Frontal cortex (tissue), 4 donors: ENCODE measurements at places on chromosomes 11 and 22.

DNA sequence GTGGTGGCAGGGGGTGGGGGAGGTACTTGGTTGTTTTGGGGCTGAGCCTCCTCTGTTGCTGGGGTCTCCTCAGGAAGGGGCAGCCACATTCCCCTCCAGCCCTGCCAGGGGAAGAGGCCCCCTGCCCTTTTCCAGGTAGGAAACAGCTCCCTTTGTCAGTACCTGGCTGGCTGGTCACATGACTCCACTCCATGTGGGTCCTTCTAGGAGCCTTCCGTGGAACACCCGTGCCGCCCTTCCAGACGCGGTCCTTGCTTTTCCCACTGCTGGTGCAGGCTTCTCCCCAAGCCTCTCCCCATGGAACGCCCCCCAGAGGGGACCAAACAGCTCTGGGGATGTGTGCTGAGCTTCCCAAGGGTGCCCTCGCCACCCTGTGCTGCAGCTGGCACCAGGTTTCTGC is 19.9 kb downstream of the IFT27 start:
- no peak for DNase-seq

GRCh38 chr11:69656536-69657455 is 15.8 kb downstream of the CCND1 start:
- no peak for DNase-seq

- DNase-seq, result no peak
Measured at GRCh38 chr11:66083767-66084166, 13.7 kb downstream of the PACS1 start.

GRCh38 chr11:128872094-128872493 is 5.0 kb upstream of the KCNJ1 start:
- DNase-seq, result no peak

- no peak for DNase-seq
Measured at GRCh38 chr11:113971506-113972195, 3.3 kb upstream of the HTR3A start.

DNA sequence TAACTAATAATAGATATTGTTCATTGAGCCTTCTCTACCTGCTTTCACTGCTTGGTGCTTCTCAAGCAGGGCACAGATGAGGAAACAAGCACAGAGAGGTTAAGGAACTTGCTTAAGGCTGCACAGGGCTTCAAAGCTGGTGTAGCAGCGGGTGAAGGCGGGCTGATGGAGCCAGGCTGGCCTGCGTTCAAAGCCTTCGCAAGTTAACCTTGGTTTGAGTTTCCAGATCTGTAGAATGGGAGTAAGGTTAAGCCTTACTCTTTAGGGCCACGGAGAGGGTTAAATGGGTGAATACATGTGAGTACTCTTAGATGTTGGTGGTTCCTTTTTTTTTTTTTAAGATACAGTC is 36.2 kb upstream of the EIF3D start:
- no peak for DNase-seq

- no peak for DNase-seq
Measured at GRCh38 chr11:48004456-48004855, 24.1 kb downstream of the PTPRJ start.

- DNase-seq, result no peak
Measured at GRCh38 chr11:9208726-9209501, 56.2 kb downstream of the DENND5A start.

DNA sequence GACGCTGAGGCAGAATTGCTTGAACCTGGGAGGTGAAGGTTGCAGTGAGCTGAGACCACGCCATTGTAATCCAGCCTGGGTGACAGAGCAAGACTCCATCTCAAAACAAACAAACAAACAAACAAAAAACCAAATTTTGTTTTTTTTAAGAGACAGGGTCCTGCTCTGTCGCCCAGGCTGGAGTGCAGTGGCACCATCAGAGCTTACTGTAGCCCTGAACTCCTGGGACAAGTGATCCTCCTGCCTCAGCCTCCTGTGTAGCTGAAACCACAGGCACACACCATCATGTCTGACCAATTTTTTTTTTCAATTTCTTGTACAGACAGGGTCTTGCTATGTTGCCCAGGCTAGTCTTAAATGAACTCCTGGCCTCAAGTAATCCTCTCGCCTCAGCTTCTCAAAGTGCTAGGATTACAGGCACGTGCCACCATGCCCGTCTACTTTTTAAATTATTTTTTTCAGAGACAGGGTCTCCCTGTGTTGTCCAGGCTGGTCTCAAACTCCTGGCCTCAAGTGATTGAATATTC is 13.2 kb upstream of the PPM1F start:
- no peak for DNase-seq

GRCh38 chr11:101127699-101128570 is 1.7 kb downstream of the PGR start:
- peak; percentile 37 for DNase-seq

DNA sequence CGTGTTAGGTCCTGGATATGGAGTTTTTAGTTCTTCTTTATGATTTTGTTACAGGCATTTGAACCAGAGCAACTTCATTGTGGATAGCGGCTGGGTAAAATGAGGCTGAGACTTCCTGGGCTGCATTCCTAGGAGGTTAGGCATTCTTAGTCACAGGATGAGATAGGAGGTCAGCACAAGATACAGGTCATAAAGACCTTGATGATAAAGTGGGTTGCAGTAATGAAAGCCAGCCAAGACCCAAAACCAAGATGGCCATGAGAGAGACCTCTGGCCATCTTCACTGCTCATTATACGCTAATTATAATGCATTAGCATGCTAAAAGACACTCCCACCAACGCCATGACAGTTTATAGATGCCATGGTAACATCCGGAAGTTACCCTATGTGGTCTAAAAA is 23.4 kb upstream of the CLMP start:
- no peak for DNase-seq

DNA sequence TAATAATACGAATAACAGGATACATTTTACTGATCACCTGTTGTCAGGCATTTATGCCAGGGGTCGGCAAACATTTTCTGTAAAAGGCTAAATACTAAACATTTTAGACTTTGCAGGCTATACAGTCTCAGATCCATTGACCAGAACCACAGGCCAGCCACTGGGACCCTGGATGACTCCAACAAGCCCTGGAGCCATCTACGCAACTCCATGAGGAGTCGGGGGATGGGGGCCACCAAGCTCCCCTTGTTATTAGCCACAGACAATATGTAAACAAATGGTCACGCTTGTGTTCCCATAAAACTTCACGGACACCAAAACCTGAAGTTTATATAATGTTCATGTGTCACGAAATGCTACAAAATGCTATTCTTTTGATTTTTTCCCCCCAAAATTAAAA is 54.4 kb upstream of the EMID1 start:
- DNase-seq, result no peak

- DNase-seq, result no peak
Measured at GRCh38 chr22:21632931-21633330, 371 bp downstream of the CCDC116 start.

DNA sequence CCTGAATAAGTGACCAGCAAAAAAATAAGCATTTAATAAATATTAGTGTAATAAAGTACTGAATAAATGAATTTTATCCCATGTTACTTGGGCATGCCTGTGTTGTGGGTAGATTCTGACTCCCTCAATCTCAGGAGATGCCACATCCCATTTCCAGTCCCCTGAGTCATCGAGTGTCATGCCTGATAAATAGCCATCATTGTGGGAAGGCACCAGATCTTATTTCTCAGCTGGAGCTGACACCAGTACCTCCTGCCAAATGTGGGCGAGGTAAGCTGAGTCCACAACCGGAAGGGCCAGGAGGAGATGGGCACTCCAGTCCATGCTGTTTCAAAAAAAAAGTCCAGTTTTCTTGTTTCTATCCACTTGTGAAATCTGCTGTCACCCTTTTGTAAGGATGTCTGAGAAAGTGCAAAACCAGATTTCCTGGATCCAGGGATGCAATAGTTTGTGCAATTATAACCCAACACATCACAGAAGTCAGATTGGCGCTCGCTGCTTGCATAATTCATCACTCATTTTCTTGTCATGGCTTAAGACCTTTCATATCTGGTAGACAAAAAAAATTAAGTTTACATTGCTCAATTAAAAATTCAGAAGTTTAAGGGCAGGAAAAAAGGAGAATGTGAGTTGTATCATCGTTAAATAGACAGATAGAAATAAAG is 311.6 kb downstream of the MIAT start:
- no peak for DNase-seq

DNA sequence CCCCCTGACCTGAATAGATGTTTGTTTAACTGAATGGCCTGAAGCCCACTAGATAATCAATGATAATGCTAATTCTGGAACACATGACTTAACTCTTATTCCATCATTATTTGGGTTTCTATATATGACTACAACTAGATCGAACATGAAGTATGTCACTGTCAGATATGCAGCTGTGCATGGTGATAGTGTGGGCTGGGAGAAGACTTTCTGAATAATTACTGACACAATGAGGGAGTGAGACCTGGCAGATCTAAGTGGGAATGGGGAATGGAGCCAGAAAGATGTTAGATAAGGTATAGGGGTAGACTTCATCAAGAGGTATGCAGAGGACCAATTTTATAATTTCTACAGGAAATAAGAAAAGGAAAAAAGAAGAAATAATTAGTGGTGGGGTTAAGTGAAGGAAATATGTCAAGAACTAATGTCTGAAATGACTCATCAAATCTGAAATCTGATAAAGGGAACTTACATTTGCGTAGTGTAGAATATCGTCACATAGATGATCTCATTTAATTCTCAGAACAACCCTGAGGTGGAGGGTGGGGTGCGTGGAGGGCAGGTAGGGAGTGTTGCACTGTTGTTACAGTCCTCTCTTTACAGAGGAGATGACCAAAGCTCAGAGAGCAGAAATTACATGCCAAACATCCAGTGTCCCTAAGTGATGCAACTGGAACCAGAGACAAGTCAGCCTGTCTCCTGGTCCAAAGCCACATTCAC is 68.2 kb upstream of the EED start:
- no peak for DNase-seq

DNA sequence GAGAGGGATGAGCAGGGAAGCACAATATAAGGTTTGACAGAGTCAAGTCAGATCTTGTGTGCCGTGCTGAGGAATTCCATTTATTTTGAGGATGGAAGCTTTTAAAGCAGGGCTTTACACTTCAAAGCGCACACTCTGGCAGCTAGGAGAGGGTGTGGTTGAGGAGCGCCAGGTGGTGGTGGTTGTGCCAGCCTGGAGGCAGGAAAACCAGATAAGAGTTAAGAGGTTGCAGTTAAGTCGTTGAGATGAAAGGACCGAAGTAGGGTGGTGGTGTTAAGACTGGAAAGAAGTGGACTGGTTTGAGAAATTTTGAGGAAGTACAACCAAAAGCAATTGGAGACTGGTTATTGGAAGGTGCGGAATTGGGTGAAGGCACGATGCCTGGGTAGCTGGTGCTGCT is 231.6 kb upstream of the TBCEL start:
- no peak for DNase-seq

GRCh38 chr11:99934008-99934407 is 753.1 kb upstream of the ARHGAP42 start:
- no peak for DNase-seq
